Ovary (tissue), 10 donors: ENCODE measurements at places on chromosomes 4 and X. TPM values are rescaled to one million over a fixed set of nuclear protein-coding genes. Genes with fewer than 3 reads are reported as not detected.

- H3K27ac ChIP-seq = no peak overlapping the region
- no peaks in the 10 kb centered on the region for H3K36me3 ChIP-seq
- H3K27me3 ChIP-seq = no peaks in the 10 kb centered on the region
- H3K4me3 ChIP-seq = no peak overlapping the region
- H3K4me1 ChIP-seq = peaks cover 28% of the 10 kb centered on the region
Observed at GRCh38 chr4:147790412-147790811, 58.5 kb downstream of the ARHGAP10 start.

FTHL17 gene
- total RNA-seq = not detected

DNA sequence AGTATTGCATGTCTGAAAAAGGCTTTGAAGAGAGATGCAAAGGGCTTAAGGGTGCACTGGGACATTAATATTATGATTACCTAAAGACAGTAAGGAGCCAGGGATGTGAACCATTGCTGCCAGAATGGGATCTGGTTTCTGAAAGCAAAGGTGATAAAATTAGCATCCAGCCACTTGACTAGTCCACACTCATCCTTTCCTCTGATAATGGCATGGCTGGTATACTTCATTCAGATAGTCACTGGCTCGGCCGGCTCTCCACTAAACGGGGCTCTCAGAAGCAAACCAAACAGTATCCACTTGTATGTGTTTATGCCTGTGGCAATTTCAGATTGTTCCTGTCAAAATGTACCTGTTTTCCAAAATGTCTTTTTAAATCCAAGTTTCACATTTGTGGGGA, 46.4 kb downstream of the MAMLD1 start:
- no peak for DNase-seq
- peaks cover 12% of the 10 kb centered on the region for H3K4me1 ChIP-seq
- H3K4me3 ChIP-seq = no peak overlapping the region
- H3K36me3 ChIP-seq = no peaks in the 10 kb centered on the region
- no peaks in the 10 kb centered on the region for H3K27me3 ChIP-seq

GRCh38 chr4:73776321-73776729, 36.0 kb downstream of the CXCL8 start:
- no peak overlapping the region for H3K27ac ChIP-seq
- no peaks in the 10 kb centered on the region for H3K27me3 ChIP-seq
- H3K4me3 ChIP-seq = no peak overlapping the region

GRCh38 chrX:132614297-132614696, 125.5 kb upstream of the MBNL3 start:
- H3K27me3 ChIP-seq = no peaks in the 10 kb centered on the region
- no peak overlapping the region for H3K27ac ChIP-seq
- H3K36me3 ChIP-seq = no peaks in the 10 kb centered on the region
- DNase-seq = no peak
- H3K4me1 ChIP-seq = no peaks in the 10 kb centered on the region

DNA sequence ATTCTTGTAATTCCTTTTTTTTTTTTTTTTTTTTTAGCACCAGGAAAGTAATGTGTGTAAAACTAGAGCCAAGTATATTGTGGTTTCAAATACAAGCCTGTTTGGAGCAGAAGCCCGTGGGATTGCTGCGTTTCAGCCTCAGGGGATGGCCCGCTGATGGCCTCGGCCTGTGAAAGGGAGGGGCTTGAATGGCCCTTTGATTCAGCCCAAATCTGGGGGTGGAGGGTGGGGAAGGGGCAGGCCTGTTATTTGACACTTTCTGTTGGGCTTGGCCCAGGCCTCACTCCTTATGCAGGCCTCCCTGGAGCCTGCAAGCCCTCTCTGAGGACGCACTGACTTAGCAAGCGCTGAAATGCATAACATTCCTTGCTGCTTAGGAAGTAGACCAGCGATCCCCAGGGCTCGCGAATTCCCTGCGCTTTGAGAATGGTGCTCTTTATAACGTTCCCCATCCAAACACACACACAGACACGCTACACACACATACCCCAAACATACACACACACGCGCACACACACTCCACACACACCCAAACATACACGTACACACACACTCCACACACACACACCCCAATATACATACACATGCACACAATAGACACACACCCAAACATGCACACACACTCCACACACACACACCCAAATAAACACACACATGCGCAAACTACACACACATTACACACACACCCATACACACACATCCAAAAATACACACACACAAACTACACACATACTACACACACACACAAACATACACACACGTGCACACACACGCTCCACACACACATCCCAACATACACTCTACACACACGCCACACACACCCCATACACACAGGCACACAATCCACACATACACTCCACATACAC, 29.6 kb downstream of the TLR10 start:
- H3K4me1 ChIP-seq = peaks cover 7% of the 10 kb centered on the region
- no peaks in the 10 kb centered on the region for H3K27me3 ChIP-seq
- DNase-seq = peak; percentile 91
- H3K4me3 ChIP-seq = peak overlapping the region; percentile 17

DNA sequence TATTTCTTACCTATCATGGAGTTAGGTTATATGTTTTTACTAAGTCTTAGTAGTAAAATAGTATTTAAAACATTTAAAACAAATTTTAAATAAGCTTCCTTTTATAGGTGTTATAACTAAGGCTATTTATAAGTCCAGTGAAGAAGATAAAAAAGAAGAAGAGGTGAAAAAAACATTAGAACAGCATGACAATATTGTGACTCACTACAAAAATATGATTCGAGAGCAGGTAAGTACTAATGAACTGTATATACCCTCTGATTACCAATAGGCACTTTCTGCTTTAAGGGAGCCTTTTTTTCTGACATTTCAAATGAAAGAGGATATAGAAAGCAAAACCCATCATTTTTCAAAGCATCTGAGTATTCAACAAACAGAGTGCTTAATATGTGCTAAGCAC, 76.6 kb downstream of the USO1 start:
- H3K36me3 ChIP-seq = no peaks in the 10 kb centered on the region
- no peak for DNase-seq
- no peaks in the 10 kb centered on the region for H3K27me3 ChIP-seq

LONRF3 gene
- 7.8 TPM for total RNA-seq

PCYT1B gene
- 1.7 TPM for total RNA-seq

- H3K4me1 ChIP-seq = no peaks in the 10 kb centered on the region
- H3K27ac ChIP-seq = no peak overlapping the region
- H3K4me3 ChIP-seq = no peak overlapping the region
- no peak for DNase-seq
- no peaks in the 10 kb centered on the region for H3K27me3 ChIP-seq
Observed at GRCh38 chrX:1599791-1600405, 8.5 kb downstream of the AKAP17A start.

DNA sequence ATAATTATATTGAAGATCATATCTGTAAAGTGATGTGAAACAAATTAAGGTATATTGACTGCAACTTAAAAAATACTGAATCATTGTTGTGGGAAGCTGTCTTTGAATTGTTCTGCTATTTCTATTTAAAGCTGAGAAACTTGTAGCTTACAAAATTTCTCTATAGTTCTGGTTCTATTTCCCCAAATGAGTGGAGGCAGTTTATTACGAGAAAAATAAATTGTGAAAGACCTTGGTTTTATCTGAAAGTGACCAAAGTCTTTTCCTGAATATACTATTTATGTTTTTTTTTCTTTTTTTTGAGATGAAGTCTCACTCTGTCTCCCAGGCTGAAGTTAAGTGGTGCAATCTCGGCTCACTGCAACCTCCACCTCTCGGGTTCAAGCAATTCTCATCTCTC, 165.4 kb downstream of the SH3BGRL start:
- H3K4me3 ChIP-seq = no peak overlapping the region
- H3K27me3 ChIP-seq = no peaks in the 10 kb centered on the region
- H3K4me1 ChIP-seq = no peaks in the 10 kb centered on the region

- no peaks in the 10 kb centered on the region for H3K27me3 ChIP-seq
- no peak for DNase-seq
- H3K27ac ChIP-seq = no peak overlapping the region
Observed at GRCh38 chrX:75228854-75229253, 45.0 kb upstream of the UPRT start.

DNA sequence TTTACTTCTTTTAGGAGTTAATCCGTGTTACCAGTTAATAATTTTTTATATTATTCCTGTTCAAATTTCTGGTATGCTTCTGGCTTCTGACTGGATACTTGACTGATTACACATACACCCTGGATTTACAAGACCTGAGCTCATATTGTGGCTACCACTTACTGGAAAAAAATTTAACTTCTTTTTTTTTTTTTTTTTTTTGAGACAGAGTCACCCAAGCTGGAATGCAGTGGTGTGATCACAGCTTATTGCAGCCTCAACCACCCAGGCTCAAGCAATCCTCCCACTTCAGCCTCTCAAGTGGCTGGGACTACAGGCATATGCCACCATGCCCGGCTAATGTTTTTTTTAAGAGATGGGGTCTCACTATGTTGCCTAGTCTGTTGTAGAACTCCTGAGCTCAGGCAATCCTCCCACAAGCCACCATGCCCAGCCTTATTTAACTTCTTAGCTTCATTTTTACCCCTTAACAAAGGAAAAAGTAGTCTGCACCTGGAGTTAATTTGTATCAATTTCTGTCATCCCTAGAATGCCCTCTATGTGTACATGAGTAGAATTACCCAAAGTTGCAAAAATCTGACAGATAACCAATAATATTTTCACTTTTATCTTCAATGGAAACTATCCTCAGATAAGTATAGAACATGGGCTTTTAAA, 50.3 kb downstream of the TMEM165 start:
- H3K36me3 ChIP-seq = no peaks in the 10 kb centered on the region
- H3K4me3 ChIP-seq = no peak overlapping the region
- DNase-seq = no peak
- no peaks in the 10 kb centered on the region for H3K27me3 ChIP-seq
- H3K4me1 ChIP-seq = no peaks in the 10 kb centered on the region

DNA sequence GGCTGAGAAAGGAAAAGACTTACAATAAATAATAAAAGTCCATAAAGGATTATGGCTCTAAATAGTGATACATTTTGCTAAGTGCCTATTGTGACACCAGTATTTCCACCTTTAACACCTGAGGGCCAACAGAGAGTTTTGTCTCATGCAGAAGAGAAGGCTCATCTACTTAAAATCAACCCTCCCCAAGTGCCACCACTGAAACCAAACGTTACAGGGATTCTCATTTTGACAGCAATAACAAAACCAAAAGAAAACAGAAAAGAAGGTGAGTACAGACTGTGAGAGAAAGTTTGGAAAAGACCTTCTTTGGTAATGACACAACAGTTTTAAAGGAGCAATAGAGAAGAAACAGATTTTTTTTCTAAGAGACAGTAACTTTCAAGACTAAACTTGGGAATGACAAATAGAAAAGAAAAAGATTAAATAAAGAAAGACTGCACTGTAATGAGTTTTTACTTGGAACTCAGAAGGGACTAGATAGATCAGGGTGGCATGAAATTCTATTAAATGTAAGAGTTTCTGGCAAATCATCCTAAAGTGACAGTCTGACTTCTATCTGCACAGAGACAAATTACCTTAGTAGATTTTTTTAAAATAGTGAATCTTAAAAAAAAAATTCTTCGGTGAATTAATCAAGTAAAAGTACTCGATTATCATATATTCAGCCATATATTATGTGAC, 109.7 kb downstream of the ZNF827 start:
- no peaks in the 10 kb centered on the region for H3K27me3 ChIP-seq
- H3K4me1 ChIP-seq = no peaks in the 10 kb centered on the region
- no peak overlapping the region for H3K27ac ChIP-seq
- H3K36me3 ChIP-seq = no peaks in the 10 kb centered on the region

LRP2BP gene
- total RNA-seq = 5.1 TPM

DNA sequence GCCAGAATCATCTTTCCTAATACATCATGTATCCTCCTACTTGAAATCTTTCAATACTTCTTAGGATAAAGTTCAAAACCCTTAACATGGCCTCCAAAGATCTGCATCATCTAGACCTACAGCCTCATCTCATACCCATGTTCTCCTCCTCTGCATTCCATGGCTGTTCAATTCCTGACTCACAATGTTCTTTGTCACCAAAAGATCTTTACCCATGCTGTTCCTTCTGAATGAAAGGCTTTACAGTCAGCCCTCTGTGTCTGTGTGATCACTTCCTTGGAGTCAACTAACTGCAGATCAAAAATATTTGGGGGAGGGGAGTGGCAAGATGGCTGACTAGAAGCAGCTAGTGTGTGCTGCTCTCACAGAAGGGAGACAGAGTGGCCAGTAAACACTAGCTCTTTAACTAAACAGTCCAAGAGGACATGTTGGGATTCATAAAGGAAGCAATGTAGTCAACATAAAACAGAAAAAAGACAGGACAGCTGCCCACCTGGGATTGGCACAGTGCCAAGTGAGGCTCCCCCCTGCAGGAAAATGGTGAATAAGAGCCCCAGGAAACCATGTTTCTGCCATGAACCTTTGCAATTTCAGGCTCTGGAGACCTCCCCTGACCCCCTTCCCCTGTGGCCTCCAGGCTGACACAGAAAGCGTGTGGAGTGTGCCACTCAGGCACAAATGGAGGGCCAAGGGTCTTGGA, 31.9 kb downstream of the CBR4 start:
- no peaks in the 10 kb centered on the region for H3K4me1 ChIP-seq
- no peaks in the 10 kb centered on the region for H3K27me3 ChIP-seq
- H3K36me3 ChIP-seq = no peaks in the 10 kb centered on the region
- H3K27ac ChIP-seq = no peak overlapping the region

- no peaks in the 10 kb centered on the region for H3K36me3 ChIP-seq
- H3K4me1 ChIP-seq = peaks cover 8% of the 10 kb centered on the region
- H3K27ac ChIP-seq = no peak overlapping the region
- H3K4me3 ChIP-seq = no peak overlapping the region
- no peaks in the 10 kb centered on the region for H3K27me3 ChIP-seq
Observed at GRCh38 chr4:3299122-3299975, 6.5 kb downstream of the RGS12 start.

DNA sequence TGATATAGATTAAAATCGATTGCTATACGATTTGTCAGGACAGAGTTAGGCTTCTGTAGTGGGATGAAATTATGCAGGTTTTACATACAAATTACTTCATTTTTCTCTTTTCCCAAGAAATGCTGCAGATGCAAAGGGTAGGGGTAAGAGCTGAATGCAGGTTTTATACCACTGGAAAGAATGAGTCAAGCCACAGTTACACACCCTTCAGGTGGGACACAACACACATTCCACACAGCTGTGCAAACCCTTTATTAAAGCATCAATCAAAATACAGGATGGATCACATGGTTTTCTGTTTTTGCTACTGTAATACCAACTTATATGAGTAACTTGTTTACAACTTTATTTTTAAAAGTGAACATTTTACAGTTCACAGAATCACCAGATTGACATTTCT, 39.8 kb downstream of the MFAP3L start:
- no peak for DNase-seq
- no peaks in the 10 kb centered on the region for H3K36me3 ChIP-seq
- no peaks in the 10 kb centered on the region for H3K4me1 ChIP-seq
- H3K4me3 ChIP-seq = no peak overlapping the region
- no peaks in the 10 kb centered on the region for H3K27me3 ChIP-seq
- H3K27ac ChIP-seq = no peak overlapping the region

GRCh38 chr4:6601661-6602250, 26.8 kb downstream of the MAN2B2 start:
- H3K4me1 ChIP-seq = no peaks in the 10 kb centered on the region
- H3K27ac ChIP-seq = no peak overlapping the region
- no peaks in the 10 kb centered on the region for H3K27me3 ChIP-seq
- H3K4me3 ChIP-seq = no peak overlapping the region
- DNase-seq = no peak
- H3K36me3 ChIP-seq = no peaks in the 10 kb centered on the region

RHOXF2 gene
- 0.12 TPM for total RNA-seq

USP27X gene
- total RNA-seq = 4.8 TPM

- no peaks in the 10 kb centered on the region for H3K27me3 ChIP-seq
- DNase-seq = no peak
- no peak overlapping the region for H3K4me3 ChIP-seq
- H3K36me3 ChIP-seq = no peaks in the 10 kb centered on the region
- no peak overlapping the region for H3K27ac ChIP-seq
Observed at GRCh38 chrX:98405376-98405775, 1521.7 kb downstream of the RPA4 start.
